ENCODE measurements at places on chromosomes 11 and 22. TPM values are rescaled to one million over a fixed set of nuclear protein-coding genes. Genes with fewer than 3 reads are reported as not detected.

The OR4A16 gene
- not detected for polyA plus RNA-seq

The NRGN gene
- 1.0 TPM for polyA plus RNA-seq

The HTR3A gene
- 1.4 TPM for polyA plus RNA-seq

The KCTD14 gene
- 0.27 TPM for polyA plus RNA-seq

The MYO7A gene
- 1.1 TPM for polyA plus RNA-seq

The XKR3 gene
- not detected for polyA plus RNA-seq

The RELT gene
- 4.9 TPM for polyA plus RNA-seq

The HNRNPUL2 gene
- polyA plus RNA-seq: 25.0 TPM

The PATE2 gene
- polyA plus RNA-seq: not detected

The SSTR3 gene
- 0.01 TPM for polyA plus RNA-seq

Data from psoas muscle (tissue), 8 donors.